ENCODE measurements at places on chromosomes 16 and 17. TPM values are rescaled to one million over a fixed set of nuclear protein-coding genes. Genes with fewer than 3 reads are reported as not detected.
A peak's percentile ranks its signal among the peaks of the same experiment; 100 is the strongest.

GRCh38 chr17:17445296-17445924 is 31.4 kb upstream of the MED9 start:
- DNase-seq: no peak

- peak; percentile 29 for DNase-seq
These were observed 72.9 kb upstream of the ZNF469 start for GRCh38 chr16:88309908-88310265.

- DNase-seq: no peak
These were observed 166.6 kb downstream of the PHKB start for GRCh38 chr16:47627721-47628120.

- no peak for DNase-seq
These were observed 6.9 kb upstream of the HOXB2 start for GRCh38 chr17:48551596-48552465.

The OR3A2 gene
- total RNA-seq: 3.5 TPM

The NLRC5 gene
- 175 TPM for total RNA-seq

The PRSS22 gene
- total RNA-seq: not detected
